Mucosa of descending colon (tissue), 3 donors: ENCODE measurements at places on chromosomes 12 and 14. TPM values are rescaled to one million over a fixed set of nuclear protein-coding genes. Genes with fewer than 3 reads are reported as not detected.

OTX2 gene
- not detected for total RNA-seq

NEUROD4 gene
- total RNA-seq, result not detected

HECTD1 gene
- total RNA-seq, result 160 TPM

ANO2 gene
- total RNA-seq, result 5.1 TPM

TMPRSS12 gene
- total RNA-seq, result not detected

ABHD12B gene
- 3.1 TPM for total RNA-seq

AKAP3 gene
- 2.2 TPM for total RNA-seq

GPR84 gene
- total RNA-seq, result 1.7 TPM

MYF5 gene
- total RNA-seq, result not detected

PFDN5 gene
- 268 TPM for total RNA-seq

CLEC9A gene
- not detected for total RNA-seq

DNA sequence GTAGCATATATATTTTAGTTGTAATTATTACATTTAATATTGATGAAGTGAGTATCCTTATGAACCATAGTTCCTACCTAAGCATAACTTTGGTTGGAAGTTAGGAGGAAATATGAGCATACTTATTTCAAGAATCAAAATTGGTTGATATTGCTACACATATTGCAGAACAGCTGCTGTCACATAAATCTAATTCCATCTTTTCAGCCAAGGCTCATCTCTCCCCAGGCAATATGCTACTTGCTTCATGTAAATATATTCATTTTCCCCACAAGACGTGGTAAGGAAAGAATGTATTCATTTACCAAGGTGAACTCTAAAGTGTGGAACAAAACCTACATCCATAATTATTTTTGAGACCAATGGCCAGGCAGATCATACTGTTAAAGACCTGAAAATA, 62.5 kb upstream of the HIF1A start:
- DNase-seq, result no peak

DNA sequence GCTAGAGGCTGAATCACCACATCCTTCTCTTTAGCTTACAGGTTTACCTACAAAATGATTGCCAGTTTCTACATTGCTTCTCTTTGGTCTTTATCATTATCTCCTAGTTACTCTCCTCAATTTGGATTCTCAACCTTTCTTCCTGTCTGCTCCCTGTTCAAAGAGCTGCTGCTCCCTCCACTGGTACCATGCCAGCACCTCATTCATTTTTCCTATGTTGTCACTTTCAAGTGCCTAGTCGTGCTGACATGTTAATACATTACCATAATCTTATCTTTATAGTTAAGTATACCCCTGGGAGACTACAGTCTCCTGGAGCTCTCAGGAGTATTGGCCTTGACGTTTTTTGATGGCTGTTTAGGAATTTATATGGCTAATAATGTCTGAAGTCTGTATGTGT, 14.2 kb downstream of the FRS2 start:
- no peak for DNase-seq

GRCh38 chr12:19528750-19529149, 89.5 kb downstream of the AEBP2 start:
- DNase-seq, result no peak

- DNase-seq, result no peak
Observed at GRCh38 chr14:57709909-57710308, 156.0 kb downstream of the SLC35F4 start.

DNA sequence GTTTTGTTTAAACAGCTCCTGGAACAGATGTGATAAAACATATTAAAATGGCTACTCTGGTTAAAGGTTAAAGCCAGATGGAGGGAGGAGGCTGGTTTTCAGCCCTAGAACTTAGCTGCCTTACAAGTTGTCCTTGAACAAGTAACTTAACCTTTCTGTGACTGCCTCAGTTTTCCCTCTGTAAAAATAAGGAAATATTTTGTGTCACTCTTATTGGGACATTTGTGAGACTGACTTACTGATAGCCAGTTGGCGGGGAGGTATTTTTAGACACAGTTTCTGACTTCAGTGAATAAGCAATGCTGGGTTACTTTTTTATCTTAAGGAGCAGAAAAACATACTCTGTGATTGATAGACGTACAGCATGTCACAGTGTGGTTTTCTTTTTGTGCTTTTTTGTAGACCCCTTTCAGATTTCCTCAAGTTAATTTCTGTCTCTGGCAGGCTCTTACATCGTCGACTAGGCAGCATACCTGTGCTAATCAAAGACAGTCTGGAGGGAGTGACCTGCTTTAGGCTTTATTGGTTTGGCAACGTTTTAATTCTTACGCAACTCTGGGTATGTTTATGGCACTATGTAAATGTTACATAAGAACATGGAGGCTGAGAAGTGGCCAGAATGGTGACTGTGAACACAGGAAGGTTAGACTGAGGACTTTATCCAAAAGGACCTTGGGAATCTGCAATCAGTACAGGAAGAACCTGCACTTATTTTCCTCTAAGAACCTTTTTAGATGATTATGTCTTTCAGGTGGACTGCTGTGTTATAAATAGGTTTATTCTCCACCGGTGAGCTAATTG, 3.3 kb downstream of the ACVR1B start:
- no peak for DNase-seq

- no peak for DNase-seq
Observed at GRCh38 chr12:75982169-75982564, 49.4 kb downstream of the PHLDA1 start.

- DNase-seq, result no peak
Observed at GRCh38 chr12:89873745-89874144, 165.1 kb upstream of the ATP2B1 start.

DNA sequence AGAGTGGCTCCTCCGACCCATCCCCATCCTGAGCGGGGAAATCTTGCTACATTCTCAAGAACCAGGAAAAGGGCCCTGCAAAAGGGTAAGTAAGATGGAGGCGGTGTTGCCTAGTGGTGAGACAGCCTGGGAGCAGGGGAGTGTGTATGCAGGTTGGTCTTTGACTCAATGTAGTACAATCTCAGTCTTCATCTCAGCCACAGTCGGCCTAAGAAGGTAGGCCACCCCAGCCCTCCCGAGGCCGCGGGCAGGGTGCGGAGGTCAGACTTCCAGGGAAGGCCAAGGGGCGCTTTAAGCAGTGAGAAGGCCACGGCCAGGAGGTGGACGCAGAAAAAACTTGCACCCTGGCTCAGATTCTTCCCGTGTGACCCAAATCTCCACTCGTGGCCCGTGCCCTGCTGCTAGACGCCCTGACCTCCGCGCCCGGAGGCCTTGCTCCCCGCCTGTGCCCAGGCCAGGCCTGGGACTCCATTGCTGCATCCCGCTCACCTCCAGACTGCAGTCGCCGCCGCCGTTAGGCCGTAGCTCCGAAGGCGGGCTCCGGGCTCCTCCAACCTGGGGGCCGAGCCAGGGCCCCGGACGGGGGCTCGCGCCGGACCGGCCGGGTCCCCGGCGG, 435 bp downstream of the FOXM1 start:
- no peak for DNase-seq

GRCh38 chr12:91098461-91098860, 12.8 kb downstream of the LUM start:
- DNase-seq, result no peak

DNA sequence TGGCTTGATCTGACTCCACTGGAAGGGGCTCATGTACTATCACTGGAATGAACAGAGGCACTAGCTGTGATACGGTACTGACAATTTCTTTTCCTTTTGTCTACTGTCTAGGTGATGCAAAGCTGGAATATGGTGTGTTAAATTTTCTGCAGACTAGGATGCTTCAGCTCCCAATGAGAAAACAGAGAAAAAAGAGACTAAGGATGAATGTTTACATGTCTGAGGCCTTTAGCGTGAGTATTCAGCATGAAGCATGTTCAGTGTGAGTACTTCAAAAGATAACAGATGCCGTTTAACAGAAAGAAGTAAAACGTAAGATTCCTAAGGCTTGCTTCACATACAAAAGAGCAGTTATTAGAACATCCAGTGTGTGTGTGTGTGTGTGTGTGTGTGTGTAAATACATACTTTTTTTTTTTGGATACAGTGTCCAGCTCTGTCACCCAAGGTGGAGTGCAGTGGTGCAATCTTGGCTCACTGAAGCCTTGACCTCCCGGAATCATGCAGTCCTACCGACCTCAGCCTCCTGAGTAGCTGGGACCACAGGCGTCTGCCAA, 92.3 kb upstream of the FERMT2 start:
- DNase-seq, result no peak

DNA sequence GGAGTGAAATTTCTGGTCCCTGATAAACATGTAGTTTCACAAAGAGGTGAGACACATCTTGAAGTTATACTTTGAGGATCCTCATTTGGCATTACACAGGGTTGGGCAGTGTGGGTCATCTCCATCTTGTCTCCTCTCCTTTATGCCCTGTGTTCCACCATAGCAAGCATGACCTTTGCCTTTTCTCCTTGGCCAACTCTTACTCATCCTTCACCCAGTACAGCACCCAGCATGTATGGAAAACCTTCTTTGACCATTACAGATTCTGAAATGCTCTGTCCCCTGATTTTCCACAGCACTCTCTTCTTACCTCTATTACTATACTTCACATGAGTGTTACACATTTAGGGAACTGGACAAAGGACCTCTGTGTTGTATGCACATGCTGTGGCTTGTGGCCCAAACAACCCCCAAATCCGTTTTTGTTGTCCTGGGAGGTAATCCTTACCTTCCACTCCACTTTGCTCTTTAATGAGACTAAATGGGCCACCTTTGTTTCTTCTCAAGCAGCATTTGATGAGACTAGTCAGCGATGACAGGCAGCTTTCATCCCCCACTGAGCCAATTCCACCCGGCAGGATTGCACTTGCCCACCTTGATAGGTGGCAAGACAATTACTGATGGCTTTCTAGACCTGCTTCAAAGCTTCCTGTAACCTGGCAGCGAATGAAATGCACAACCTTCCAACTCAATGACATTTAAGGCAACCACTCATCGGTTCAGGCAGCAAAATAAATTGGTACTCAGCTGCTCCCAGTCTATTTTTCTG, 163.5 kb downstream of the MON2 start:
- DNase-seq, result no peak

GRCh38 chr12:76685246-76685678, 78.7 kb upstream of the ZDHHC17 start:
- DNase-seq, result peak; percentile 25

DNA sequence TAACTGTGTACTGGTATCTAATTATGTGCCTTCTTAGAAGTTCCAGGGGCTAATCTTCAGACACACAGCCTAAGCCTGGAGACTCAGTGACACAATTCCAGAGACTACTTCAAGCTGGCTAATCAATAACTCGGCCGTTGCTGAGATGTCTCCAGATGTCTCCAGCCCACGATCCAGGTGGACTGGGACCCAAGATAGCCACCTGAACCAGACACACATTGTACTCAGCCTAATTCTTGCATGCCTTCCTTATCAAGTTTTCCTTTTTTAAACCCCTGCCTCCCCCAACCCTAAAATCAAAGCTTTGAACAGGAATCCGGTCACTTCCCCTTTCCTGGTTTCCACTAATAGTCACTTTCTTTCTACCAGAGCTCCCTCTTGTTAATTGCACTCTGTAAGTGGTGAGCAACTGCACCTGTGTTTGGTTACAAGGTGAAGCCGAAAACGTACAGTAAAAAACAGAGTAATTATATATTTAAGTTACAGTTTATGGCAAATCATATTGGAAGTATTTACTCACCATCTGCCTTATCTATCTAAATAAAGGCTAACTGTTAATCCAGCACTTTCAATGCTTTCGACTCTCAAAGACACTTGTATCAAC, 39.8 kb upstream of the PTGDR start:
- no peak for DNase-seq

DNA sequence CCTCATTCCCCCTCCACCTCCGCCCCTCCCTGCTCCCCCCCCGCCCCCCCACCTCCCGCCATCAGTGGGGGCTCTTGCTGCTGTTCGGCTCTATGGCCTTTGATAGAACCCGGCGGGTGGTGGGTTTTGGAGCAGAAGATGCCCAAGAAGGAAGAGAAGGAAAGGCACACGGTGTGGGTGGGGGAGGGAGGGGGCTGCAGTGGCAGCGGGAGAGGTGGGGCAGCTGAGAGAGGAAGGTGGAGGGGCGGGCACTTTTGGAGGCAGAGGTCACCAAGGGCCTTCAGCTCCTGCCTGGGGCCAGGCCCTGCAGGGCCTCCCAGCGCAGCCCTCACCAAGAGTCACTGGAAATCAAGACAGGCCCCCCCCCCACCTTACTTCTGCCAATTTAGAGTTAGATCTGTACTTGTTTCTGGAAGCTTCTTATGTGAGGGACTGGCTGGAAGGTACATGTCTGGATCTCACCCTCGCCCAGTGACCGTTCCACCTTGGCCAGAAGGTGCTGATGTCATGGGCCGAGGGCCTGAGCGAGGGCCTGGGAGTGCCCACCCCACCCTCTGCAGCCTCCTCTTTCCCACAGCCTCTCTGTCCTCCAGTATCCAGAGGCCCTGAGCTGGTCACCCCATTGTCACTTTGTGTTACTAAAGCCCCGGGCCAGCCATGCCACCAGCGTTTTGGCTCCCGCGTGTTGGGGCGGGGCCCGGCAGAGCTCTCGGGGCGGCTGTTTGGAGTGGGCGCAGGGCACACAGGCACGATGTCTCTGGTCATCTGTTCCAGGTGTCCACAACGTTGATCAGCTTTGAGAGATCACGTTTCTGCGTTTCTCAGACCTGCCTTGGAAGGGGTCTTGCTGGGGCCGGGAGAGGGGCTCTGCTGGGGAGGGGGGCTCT, 153.9 kb downstream of the KIF26A start:
- DNase-seq, result no peak

GRCh38 chr14:68784226-68784910, 8.5 kb downstream of the ZFP36L1 start:
- peak; percentile 88 for DNase-seq

GRCh38 chr12:41510470-41510869, 322.4 kb downstream of the PDZRN4 start:
- DNase-seq, result no peak

DNA sequence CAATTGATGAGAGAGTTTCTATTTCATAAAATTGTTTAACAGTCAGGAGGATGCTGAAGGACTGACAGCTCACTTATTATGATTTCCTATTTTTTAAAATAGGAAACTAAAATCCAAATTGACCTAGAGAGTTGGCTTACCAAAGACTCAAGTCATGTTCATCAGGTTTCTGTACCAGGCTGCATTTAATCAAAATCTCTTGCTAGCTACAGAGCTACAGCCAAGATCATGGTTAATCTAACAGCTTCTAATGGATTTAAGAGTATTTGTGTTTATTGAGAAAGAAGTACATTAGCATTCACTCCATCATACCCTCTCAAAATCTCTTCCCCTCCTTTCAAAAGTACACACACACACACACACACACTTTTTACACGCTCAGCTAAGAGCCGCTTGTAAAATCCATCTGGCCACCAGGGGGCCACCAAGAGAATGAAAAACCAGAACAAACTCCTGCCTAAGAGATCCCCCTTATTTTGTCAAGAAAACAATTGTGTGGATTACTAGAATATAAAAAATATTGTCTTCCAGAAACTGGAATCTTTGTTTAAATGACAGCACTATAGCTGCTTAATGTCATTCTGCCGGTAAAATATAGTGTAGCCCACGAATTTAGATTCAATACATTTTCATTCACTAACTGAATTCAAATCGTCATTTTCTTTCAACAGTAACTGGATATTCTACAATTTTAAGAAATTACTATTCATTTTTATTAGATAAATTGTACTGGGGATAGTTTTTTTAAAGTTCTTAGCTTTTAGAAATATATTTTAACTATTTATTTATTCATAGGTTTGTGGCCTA, 334.0 kb downstream of the BTG1 start:
- DNase-seq, result peak; percentile 81

- peak; percentile 21 for DNase-seq
Observed at GRCh38 chr12:27424631-27425230, 21.8 kb upstream of the SMCO2 start.
